ENCODE measurements at places on chromosomes 6 and 20.

DNA sequence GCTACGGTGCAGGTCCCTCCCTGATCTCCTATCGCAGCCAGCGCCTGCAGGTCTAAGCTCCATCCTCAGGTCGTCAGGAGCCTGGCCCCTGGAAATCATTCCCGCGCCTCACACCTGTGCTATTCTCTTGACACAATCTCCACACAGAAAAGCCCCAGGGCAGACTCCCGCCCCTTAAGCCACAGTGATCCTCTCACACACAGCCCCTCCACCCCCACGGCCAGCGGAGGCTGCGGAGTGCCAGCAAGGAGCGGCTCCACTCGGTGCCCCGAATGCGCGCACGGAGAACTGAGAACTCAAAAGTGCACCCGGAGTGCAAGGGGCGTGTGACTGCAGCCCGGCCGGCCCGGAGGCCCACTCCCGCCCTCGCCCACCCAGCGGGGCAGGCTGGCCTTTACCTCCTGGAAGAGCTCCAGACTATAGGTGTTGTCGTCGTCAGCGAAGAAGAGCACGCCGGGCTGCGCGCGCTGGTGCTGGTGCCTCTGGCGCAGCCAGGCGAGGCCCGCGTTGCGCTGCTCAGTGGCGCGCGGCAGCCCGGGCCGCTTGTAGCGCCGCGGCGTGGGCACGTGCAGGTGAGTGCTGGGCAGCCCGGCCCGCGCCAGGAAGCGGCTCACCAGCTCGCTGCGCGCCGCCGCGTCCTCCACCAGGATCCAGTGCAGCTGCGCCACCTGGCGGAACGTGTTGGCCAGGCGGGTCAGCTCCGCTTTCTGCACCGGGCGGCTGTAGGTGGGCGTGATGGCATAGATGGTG, 1.2 kb downstream of the B3GAT2 start:
- peak; percentile 77 for DNase-seq

DNA sequence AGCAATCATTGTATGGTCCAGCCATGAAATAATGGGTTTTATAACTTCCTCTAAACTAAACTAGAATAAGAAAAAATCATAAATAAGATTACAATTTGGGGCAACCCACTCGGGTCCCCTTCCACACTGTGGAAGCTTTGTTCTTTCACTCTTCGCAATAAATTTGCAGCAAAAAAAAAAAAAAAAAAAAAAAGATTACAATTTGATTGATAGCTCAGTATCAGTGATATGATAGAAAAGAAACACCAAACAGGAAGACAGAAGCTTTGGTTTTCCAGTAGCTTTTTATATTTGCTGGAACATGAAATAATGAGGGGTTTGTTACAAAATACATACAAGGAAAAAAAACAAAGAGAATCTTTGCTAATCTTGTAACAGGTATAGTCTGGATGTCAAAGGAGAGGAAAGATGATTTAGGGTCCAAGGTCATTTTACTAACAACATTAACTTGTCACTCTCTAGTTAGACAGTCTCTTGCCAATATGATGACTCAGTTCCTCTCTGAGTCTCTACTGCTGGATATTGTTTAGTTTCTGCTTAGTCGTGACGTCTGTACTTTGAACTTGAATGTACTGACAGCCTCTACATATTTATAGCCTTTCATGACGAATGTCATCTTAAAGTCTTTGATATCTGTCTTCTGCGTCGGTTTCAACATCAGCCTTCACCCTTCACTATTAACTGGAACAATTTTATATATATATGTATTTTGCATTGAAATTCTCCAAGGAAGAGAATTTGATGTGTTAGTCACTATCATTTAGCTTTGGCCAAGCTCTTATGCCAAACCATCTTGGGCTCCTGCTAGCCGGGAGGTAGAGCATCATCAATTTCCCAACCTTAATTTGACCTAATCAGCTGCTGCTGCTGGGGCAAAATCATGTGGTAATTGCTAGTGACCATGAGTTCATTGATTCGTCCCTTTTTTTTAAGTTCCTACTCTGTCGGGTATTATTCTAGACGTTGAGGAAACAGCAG, 213.1 kb upstream of the STXBP5 start:
- DNase-seq: no peak

- no peak for DNase-seq
Observed at GRCh38 chr20:13934992-13935894, 55.2 kb downstream of the SEL1L2 start.

DNA sequence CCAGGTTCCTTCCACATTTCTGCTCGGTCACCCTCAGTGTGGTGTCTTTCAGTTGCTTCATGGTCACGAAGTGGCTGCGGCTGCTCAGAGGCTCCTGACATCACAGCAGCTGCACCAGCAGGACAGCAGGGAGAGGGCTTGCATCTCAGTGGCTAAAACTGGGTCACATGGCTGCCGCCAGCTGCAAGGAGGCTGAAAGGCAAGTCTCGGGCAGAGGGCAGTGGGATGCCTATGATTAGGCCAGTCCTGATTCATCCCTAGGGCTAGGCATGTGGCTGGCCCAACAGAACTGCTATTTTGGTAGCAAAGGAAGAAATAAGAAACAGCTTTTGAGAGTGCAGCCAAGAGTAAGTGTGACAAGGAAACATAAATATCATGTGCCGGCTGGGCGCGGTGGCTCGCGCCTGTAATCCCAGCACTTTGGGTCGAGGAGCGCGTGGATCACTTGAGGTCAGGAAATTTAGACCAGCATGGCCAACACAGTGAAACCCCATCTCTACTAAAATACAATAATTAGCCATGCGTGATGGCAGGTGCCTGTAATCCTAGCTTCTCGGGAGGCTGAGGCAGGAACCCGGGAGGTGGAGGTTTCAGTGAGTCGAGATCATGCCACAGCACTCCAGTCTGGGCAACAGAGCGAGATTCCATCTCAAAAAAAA, 46.6 kb downstream of the RBM38 start:
- DNase-seq: no peak

GRCh38 chr20:50271612-50272011, 81.0 kb downstream of the CEBPB start:
- no peak for DNase-seq
